ENCODE measurements at places on chromosomes 2 and 18.

DNA sequence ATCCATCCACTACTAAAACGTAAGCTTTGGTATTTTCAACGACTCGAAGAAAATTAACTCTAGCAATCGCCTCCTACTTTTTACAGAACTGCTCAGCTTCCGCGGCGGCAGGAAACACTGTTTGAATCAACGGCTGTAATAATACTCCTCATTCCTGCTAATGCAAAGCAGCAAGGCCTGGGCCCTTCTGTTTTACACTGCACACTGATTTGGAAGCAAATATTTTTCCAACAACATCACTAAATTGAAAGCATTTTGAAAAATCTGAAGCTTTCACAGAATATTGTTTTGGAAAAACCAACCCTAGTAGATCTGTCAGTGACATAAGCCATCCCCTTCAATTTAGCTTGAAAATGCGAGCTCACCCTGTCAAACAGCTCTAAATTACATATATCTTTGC is 261.2 kb downstream of the TXNL1 start:
- DNase-seq, result no peak

DNA sequence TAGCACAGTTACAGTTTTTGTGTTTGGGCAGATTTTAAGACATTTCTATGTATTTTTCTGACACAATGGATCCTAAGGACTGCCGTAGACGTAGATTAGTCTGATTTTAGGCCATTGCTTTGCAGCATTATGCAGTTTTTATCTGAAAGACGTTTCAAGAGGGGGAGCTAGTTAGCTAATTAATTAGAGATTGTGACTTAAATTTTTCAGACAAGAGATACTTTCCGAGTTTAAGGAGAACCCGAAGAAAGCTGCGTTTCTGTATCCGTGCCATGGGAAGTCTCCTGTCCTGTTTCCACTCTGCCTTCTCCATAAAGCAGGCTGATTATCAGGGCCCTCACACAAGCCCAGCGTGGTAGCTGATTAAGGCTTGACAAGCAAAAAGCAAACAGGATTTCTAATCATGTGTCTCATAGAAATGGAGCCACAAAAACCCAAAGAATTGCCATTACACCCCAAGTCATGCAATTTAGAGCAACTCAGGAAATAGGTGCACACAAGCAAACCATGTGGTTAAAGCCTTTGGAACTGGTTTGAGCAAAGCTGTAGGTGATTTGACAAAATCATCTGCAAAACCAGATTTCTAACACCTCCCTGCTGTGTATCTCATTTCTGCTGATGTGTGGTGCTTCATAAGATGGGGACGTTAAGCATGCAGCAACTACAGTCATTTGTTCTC is 808.1 kb downstream of the RNF144A start:
- peak; percentile 45 for DNase-seq

GRCh38 chr2:45195916-45196315 is 186.7 kb upstream of the SIX2 start:
- DNase-seq, result peak; percentile 21

- DNase-seq, result no peak
Measured at GRCh38 chr2:173602153-173602795, 247.6 kb downstream of the CDCA7 start.

GRCh38 chr18:22207021-22207758 is 37.8 kb downstream of the GATA6 start:
- DNase-seq, result no peak

- DNase-seq, result peak; percentile 65
Measured at GRCh38 chr18:77857678-77858655, 608.3 kb downstream of the GALR1 start.

DNA sequence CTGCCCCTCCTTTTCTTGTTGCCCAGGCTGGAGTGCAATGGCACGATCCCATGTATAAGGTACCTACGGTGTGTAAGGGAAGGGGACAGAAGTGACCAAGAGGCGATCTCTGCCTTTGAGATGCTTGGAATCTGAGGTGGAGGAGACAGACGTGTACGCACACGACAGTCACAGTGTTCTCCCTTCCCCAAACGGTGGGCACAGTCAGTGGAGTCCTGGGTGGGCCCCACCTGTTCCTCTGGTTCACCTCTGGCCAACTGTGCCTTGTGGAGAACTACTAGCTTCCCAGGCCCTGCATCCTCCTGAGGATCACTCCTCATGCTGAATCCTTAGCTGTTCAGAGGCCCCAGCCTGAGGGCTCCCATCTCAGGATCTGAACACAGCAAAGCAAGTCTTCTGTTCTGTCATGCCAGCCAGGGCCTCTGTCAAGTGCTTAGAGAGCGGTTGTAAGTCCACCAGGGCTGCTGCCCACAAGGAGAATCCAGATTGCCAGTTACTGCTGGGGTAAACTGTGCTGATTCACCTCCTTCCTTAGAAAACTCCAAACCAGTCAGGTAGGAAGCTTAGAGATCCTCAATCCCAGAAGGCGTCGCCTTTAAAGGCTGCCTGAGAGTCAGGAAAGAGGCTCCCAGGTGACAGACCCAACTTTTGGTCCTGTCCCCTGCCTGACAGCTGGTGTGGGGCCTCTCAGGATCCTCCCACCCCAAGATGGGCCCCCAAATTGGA is 1.6 kb downstream of the SLC35F6 start:
- no peak for DNase-seq

DNA sequence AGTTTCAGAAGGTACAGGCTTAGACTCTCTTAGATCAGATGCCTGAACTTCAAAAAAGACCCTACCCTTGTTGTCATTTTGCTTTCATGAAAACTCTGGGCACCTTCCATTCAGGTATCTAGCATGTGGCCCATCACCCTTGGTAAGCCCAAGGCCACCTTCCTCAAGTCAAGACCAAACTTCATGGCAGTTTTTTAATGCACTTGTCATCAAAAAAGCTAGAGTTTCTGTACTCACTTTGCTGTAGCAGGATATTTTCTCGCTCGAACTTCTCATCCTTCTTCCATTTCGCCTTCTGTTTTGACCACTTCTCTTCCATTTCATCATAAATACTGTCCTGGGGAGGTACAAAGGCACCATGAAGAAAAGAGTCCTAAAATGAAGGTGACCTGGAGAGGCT is 48.2 kb downstream of the FLACC1 start:
- DNase-seq, result no peak

GRCh38 chr2:46976556-46977279 is 61.1 kb upstream of the MCFD2 start:
- no peak for DNase-seq

GRCh38 chr2:33494155-33494779 is 17.8 kb downstream of the RASGRP3 start:
- DNase-seq, result no peak

DNA sequence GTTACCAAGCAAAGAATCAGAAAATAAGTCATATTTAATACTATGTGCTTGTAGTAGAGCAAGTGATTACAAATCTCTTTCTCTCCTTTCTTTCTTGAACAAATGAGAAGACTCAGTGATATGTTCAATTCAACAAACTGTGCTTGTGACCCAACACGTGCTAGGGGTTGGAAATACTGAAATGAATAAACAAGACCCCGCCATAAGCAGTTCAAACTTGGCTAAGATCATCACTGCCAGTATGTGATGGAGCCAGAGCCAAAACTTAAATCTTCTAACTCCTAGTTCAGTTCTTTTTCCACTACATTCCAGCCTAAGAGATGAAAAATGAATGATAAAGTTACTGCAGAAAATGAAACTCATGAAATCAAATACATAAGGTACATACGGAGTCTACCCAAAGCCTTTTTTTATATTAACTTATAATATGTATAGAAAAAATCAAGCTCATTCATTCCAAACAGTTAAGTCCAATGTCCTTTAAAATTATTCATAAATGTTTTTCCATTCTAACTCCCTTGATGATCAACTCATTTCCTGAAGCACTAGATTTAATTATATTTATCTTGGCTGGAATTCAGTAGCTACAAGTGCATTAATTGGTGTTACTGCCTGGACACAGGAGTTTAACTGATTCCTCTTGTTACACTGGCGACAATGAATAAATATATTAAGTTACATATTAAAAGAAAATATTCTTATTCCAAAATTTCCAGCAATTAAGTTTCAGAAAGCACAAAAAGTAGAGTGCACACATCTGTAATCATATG is 36.0 kb downstream of the GALNT3 start:
- peak; percentile 7 for DNase-seq

- no peak for DNase-seq
Measured at GRCh38 chr2:71950256-71951082, 197.2 kb downstream of the CYP26B1 start.

DNA sequence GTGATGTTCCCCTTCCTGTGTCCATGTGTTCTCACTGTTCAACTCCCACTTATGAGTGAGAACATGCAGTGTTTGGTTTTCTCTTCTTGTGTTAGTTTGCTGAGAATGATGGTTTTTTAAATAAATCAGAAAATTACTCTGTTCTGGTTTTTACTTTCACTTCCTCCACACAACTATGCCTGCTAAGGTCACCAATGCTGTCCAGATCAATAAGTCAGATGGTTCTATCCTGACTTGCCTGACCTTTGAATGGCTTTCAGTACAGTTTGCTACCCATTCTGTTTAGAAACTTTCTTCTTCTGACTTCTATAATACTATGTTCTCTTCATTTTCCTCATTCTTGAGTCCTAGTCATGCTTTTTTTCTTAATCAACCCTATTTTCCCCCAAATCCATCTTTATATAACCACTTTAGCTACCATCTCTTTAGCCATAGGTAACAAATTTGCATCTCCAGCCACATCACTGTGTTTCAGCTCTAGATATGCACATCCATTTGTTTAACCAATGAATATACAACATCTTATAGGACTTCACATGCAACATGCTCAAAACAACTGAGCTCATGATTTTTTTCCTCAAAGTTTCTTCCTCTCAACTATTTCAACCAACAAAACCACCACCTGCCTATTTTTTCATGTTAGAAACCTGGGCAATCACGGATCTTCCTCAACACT is 58.8 kb upstream of the SLC38A11 start:
- no peak for DNase-seq

GRCh38 chr2:71666094-71666474 is 212.7 kb downstream of the DYSF start:
- DNase-seq, result no peak

- no peak for DNase-seq
Measured at GRCh38 chr2:159564081-159564480, 52.3 kb downstream of the BAZ2B start.

GRCh38 chr2:12685956-12686355 is 30.8 kb upstream of the TRIB2 start:
- DNase-seq, result no peak

GRCh38 chr2:168402531-168402930 is 53.5 kb upstream of the CERS6 start:
- DNase-seq, result no peak

- DNase-seq, result no peak
Measured at GRCh38 chr18:52914148-52914547, 574.2 kb downstream of the DCC start.

- no peak for DNase-seq
Measured at GRCh38 chr2:195027947-195028346, 629.1 kb upstream of the SLC39A10 start.

DNA sequence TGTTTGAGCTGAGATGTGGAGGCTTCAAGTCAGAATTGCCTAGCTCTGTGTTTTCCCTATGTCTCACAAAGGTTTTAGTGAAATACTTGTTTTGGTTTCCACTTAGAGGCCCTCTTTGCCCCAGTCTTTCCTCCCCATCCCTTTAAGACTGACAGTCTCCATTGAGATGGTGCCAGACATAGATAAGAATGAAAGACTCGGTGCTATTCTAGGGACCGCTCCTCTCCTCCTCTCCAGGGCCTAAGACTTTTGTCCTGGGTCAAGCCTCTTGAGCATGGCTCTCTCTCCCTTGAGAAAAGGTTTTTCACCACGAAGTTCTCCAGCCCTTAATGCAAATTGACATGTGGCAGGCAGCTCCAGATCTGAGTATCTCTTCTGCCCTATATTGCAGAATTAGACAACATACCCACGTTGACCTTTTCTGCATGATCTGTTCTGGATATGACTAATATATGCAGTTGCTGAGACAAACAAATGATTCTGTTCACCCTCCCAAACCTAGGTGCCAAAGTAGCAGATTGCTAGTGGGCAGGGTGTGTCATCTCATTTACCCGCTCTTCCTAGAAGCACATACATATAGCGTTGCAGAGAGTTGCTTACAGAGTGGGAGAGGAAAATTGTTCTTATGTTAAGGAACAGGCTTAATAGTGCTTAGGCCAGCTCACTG is 47.5 kb upstream of the ACSL3 start:
- no peak for DNase-seq

GRCh38 chr18:55265130-55265675 is 305.9 kb upstream of the CCDC68 start:
- no peak for DNase-seq

GRCh38 chr18:8241731-8242130 is 367.5 kb upstream of the RAB12 start:
- no peak for DNase-seq

GRCh38 chr2:64945973-64946768 is 43.0 kb upstream of the SLC1A4 start:
- no peak for DNase-seq

DNA sequence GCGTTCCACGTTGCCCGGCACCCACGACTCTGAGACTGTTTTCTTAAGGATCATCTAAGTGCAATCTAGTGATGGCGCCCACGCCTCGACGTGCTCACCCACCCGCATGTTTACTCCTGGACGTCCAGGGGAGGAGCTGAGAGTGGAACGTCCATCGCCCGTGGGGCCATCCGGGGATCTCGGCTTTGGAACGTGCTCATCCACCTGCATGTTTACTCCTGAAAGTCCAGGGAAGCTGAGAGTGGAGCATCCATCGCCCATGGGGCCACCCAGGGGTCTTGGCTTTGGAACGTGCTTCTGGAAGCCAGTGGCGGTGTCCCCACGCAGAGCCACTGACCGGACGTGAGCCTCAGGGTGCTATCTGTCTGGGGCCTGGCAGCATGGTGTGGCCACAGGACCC is 45.6 kb upstream of the SALL3 start:
- no peak for DNase-seq

- DNase-seq, result no peak
Measured at GRCh38 chr2:234203135-234203984, 152.9 kb downstream of the SPP2 start.

DNA sequence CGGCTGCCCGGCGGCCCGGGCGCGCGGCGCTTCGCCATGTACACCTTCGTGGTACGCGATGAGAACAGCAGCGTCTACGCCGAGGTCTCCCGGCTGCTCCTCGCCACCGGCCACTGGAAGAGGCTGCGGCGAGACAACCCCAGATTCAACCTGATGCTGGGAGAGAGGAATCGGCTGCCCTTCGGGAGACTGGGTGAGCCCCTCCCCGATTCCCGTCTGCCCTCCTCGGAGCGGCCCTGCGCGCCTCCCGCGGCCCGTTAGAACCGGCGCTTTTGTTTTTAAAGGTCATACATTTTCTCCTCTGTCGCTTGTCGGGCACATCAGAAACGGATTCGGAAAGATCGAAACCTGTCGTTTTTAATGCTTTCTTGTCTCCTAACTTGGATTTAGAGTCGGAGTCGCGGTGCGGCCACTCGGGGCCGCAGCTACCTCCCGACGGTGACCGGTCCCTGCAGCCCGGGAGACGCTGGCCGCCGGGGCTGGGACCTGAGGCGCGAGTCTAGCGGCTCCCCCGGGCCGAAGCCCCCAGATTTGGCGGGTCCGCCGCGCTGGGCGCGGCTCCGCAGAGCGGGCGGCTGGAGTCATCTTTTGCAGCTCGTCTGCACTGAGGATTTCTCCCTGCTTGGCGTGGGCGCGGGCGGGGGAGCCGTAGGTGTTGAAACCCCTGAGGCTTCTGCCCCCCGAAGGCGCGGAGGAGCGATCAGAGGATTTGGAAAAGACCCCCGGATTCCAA is 519 bp downstream of the TTL start:
- DNase-seq, result no peak
